Stimulated activated CD8-positive, alpha-beta memory T cell treated with anti-CD3 and anti-CD28 coated beads, Interleukin-4, amount 100 ng/mL, for 4 hours (primary cell): ENCODE measurements at places on chromosomes 1 and 21.

DNA sequence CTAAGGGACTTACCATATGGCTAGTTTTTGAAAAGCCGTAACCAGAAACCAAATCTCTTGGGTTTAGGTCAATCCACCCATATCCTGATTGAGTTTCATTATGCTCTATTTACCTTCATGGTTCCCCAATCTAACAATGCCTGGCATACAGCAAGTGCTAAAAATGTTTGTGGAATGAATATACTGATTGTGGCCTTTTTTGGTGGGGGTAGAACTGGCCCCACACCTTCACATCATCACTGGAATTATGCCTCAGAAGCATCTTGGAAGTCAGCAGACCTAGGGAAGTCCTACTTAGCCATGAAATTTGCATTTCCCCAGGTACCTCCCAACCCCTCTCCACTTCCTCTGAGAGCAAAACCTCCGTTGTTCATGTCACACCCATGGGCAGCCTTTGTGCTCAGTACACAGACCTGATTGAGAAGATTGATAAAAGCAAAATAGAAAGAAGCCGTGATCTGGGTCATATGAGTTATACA lies 17.8 kb upstream of the SLAMF1 start:
- DNase-seq = no peak

GRCh38 chr1:6249739-6250689 lies 6.0 kb downstream of the HES3 start:
- DNase-seq = no peak

DNA sequence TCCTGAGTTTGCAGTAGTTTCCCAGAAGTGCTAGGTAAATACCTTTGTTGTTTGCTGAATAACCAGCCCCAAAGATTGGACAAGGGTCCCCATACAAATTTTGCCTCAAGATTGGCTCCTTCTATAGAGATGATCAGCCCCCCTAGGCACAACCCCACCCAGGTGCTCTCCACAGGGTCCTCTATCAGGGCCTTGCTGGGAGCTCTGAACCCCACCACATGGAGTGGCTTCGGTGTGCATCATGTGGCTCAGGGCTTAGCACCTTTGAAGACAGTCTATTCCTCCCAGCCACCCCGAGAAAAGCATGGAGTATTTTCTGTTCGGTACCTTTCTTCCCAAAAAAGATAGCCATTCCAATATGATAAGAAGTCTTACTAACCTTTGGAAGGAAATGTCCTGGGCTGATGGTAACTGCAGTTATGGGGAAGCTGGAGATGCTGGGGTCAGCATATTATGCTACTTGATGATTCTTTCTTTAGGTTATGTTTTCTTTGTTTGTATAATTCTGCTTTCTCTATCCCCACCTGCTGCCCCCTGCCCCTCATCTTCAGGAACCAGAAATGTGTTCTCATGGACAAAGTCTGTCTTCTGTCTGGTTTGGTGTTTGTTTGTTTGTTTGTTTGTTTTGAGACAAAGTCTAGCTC lies 5.0 kb upstream of the TSPAN1 start:
- no peak for DNase-seq

- no peak for DNase-seq
These were observed 150.0 kb downstream of the CASZ1 start for GRCh38 chr1:10646347-10646861.

DNA sequence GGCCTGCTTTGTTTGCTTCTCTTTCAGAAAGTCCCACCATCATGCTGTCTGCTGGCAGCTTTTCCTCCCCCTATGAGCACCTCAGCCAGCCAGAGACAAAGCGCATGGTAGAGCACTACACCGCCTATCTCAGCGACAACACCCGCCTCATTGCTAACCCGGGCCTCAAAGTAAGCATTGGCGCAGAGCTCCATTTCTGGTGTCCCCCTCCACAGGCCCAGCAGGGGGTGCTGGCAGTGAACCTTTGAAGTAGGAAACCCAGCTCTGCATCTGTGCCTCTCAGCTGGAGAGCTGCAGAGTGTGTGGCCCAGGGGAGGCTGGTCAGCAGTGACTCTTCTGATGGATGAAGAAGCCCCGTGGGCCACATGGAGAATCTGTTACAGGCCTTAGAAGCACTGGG lies 81.2 kb upstream of the RAVER2 start:
- DNase-seq = no peak

DNA sequence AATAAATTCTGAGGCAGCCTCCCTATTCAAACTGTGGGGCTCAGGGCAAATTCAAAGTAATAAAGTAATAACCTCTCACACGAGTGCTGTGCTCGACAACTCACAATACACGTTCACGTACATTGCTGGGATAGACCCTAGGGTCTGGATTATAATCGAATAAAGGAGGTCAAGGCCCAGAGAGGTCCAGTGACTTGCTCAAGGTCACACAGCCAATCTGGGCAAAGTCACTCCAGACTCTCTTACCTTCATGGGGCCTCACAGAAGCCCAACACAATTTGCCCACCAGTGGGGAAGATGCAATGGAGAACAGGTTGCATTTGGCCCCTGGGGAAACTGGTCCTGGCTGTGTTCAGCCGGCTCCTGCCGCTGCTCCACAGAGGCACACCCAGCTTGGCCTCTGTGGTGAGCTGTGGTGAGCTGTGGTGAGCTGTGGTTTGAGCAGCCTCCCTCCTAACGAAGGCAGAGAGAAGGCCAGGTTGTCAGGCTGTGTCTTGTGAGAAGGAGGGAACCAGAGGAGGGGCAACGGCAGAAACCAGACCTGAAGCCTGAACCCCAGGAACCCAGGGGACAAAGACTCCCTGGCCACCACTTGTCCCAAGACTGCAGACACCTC lies 35.1 kb downstream of the NUAK2 start:
- no peak for DNase-seq

DNA sequence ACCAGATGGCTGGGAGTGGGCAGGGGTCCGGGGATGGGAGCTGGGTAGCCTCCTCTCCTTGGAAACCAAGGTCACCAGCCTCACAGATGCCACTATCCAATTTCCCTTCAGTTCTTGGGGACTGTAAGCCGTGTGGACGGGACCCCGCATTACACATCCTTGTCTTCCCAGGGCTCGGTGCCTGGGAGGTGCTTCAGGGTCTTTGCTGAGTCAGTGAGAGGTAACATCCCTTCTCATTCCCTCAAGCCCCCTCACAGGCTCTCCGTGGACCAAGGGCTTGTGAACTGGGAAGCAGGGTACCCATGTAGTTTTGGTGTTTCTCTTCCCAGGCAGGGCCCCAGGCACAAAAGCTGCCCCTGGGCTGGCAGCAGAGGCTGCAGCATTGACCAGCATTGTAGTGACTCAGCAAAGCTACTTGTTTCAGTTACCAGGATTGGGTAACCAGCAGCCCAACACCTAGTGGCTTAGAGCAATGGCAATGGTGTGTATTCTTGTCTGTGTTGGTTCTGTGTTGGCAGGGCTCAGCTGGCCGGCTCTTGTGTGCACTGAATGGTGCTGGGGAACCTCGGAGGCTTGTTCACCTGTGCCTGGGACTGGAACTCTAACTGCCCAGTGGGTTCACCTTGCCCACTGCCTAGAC lies 24.6 kb upstream of the PCBP3 start:
- DNase-seq = no peak

- DNase-seq = no peak
These were observed 162.1 kb downstream of the PTPRU start for GRCh38 chr1:29398431-29398830.

- DNase-seq = no peak
These were observed 33.5 kb downstream of the UTP25 start for GRCh38 chr1:209861242-209861641.

DNA sequence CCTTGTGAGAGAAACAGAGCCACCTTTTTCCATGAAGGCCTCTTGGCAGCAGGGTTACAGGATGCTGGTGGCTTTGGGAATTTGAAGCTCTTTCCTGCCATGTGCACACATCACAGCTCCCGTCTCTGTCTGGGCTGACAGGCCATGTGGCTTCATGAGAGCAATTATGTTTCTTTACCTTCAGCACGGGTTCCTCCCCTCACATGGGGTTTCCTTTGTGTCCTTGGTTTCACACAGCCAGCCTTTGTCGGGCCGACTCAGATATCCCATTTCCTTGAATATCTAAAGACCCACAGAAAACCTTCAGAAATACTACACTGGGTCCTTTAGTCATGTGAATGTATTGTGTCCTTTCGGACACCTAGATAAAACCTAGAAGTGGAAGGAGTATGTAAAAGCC lies 7.1 kb downstream of the CLIC6 start:
- DNase-seq = no peak

- no peak for DNase-seq
These were observed 79.8 kb upstream of the IFFO2 start for GRCh38 chr1:19036041-19036812.

- no peak for DNase-seq
These were observed 4.5 kb upstream of the TUFT1 start for GRCh38 chr1:151535326-151536271.

- no peak for DNase-seq
These were observed 303.7 kb downstream of the LRRC7 start for GRCh38 chr1:69871412-69871811.

DNA sequence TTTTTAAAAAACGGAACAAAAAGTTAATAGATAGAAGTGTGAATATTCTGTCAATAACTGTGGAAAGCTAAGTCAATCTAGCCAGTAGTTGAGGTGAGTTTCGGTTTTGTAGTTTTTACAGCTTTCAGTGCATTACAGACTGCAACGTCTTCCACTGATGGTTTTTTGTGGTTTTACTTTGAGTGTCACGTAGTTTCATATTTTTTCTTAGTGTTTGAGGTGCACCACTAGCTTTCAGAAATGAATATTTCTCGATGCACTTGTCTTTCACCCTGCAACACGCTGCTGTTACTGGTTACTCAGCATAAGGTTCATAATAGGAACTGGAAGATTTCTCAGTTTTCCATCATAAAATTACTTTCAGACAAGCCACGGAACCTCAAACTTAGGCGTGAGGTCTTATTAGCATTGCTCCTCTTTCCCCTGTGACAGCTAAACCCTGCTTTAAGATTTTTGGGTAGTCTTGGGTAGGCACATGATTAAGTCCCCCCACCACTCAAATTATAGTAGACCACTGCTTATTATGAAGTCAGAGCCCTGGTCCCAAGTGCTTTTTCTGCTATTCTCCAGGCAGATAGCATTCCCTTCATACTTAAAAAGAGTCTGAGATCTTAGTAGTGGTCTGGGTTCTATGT lies 1412.7 kb downstream of the KCNT2 start:
- no peak for DNase-seq

- DNase-seq = no peak
These were observed 766.6 kb downstream of the ADGRL2 start for GRCh38 chr1:82567348-82567747.

DNA sequence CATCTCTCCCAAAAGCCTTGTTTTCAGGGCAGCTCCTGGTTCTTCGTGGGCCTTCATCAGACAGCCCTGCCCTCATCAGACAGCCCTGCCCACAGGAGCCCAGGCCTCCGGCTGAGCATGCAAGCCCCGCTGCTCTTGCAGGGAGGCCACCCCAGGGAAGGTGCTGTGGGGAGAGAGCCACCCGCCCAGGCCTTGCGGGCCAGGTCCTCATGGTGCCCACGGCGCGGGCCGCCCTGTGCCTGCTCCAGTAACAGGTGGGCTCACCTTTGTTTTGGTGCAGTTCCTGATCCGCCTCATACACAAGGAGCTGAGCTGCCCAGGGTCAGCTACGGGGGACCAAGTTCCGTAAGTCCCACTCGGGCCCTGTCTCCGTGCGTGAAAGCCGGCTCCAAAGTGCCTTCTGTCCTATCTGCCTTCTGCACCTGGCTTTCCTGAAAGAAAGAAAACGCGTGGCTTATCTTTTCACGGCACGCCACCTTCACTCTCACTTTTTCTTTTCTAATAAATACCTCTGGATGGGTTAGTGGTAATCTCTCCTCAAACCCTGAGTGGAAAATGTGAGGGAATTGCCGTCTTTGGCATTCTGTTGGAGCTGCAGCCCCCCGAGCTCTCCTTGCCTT lies 65.9 kb downstream of the SLC37A1 start:
- DNase-seq = no peak

DNA sequence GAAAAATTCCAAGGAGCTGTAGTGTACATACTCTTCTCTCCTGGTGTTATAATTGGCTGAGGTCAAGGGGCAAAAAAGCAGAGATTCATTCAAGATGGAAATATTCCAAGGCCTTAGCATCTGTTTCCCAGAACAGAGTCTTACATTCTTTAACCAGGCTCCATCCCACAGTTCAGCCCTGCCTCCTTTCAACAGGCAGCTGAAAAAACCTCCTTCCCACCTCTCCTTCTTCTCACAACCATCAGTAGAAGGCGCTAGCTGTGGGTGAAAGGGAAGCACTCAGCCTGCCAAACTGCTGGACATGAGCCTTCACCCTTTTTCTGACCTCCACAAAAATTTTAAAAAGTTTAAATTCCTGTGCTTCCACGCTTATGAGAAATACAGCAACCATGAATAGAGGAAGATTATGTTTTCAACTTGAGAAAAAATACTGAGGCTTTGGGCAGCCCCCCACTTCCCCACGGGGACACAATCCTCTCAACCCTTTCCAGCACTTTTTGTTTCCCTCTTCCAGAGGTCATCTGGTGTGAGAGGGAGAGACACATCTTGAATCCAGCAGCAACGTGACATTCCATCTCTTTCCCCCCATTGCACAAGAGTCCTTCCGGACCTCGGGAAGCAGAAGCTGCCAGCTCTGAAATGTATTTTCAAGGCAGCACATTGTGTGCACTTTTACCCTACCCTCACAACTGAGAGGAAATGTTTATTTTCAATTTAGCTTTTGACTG lies 43.2 kb upstream of the FMO2 start:
- DNase-seq = no peak

GRCh38 chr21:24428591-24429199 lies 1178.6 kb downstream of the MRPL39 start:
- no peak for DNase-seq

DNA sequence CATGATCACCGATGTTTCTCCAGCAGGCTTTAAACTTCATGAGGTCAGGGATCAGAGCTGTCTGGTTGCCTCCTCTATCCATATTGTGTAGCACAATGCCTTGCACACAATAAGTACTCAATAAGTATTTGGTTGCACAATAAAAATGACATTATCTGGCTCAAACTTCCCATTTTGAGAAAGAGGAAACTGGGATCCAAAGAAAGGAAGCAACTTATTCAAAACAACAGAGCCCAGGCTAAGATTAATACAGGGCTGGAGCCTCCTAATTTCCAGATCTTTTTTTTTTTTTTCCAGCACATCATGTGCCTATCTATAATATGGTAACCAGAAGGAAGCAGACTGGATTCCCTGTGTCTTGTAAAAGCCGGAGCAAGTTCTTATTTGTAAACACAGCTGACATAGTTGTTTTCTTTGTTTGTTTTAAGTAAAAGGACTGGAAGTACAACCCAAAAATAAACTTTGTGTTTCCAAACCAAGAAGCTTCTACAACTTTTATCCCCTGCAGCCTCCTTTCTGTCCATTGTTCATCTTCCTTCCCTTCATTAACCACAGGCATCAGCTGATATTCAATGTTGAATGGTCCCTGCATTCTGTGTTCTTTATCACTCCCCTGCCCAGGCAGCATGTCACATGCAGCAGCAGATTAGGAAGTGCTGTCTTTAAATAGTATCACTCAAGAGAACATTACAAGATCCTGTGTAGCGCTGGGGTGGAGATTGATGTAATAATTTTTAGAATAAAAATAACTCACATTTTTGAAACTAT lies 71.2 kb upstream of the HOOK1 start:
- no peak for DNase-seq

GRCh38 chr1:17112496-17113236 lies 6.6 kb downstream of the PADI2 start:
- no peak for DNase-seq

- DNase-seq = no peak
These were observed 69.8 kb downstream of the RYR2 start for GRCh38 chr1:237111807-237112206.
